ENCODE measurements at places on chromosomes 12 and 14.

DNA sequence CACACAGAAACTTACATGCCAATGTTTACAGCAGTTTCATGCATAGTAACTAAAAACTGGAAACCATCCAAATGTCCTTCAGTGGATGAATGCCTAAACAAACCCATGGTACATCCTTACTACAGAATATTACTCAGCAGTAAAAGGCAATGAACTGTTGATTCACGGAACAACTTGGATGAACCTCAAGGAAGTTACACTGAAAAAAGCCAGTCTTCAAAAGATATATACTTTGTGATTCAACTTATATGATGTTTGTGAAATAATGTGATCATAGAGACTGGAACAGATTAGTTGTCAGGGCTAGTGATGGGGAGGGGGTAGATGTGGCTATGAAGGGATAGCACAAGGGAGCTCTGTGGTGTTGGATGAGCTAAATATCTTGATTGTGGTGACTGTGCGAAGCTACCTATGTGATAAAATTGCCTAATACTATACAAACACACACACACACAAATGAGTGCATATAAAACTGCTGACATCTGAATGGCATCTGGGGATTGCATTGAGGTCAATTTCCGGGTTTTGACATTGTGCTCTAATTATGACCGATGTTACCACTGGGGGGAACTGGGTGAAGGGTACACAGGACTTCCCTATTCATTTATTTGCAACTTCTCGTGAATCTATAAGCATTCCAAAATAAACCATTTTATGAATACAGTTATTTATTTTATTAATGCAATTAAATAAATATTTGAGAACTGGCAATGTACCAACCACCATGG is 94.3 kb downstream of the RIN3 start:
- H3K27me3 ChIP-seq: no peaks in the 10 kb centered on the region
- no peaks in the 10 kb centered on the region for H3K36me3 ChIP-seq
- no peak overlapping the region for H3K4me3 ChIP-seq
- DNase-seq: no peak

- H3K36me3 ChIP-seq: no peaks in the 10 kb centered on the region
- H3K27ac ChIP-seq: no peak overlapping the region
- H3K4me3 ChIP-seq: no peak overlapping the region
- no peak for DNase-seq
- no peaks in the 10 kb centered on the region for H3K27me3 ChIP-seq
Observed at GRCh38 chr14:69994002-69994401, 114.8 kb downstream of the SMOC1 start.

- no peak overlapping the region for H3K4me3 ChIP-seq
- H3K27me3 ChIP-seq: no peaks in the 10 kb centered on the region
- H3K36me3 ChIP-seq: no peaks in the 10 kb centered on the region
- H3K4me1 ChIP-seq: peaks cover 10% of the 10 kb centered on the region
- DNase-seq: no peak
Observed at GRCh38 chr12:95164656-95165055, 52.6 kb downstream of the FGD6 start.

DNA sequence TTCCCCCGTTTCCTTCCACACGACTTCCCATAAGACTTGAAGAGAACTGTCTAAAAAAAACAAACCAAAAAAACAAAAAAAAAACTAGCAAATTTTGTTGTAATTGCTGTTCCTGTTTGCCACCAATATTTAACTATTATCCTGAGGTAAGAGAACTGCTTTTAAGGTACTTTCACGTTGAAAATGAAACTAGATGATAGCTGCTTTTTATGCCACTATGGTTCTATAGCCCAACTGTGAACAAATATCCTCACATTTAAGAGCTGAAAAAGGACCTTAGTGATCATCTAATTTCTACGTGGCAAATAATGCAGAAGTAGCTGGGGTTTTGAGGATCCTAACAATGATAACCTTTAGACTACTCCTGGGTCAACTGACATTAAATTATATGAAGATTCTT is 98.6 kb downstream of the TAOK3 start:
- H3K36me3 ChIP-seq: no peaks in the 10 kb centered on the region
- no peak for DNase-seq
- H3K27ac ChIP-seq: no peak overlapping the region
- H3K27me3 ChIP-seq: no peaks in the 10 kb centered on the region
- no peaks in the 10 kb centered on the region for H3K4me1 ChIP-seq
- no peak overlapping the region for H3K4me3 ChIP-seq

DNA sequence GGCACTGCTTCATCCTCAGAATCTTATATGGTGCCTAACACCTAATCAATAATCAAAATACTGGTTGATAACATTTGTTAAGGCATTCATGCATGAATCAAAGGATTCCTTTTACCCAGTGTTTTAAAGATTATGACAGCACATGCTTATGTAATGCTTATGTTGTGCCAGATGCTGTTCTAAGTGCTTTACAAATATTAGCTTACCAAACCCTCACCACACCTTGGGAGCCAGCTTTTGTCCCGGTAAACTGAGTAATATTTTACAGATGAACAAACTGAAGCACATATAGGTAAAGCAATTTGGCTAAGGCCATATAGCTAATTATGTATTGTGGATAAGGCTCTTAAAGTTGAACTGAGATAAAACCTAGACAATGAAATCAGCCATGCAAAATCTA is 209.2 kb downstream of the ALX1 start:
- H3K36me3 ChIP-seq: no peaks in the 10 kb centered on the region
- no peaks in the 10 kb centered on the region for H3K27me3 ChIP-seq
- no peaks in the 10 kb centered on the region for H3K4me1 ChIP-seq
- DNase-seq: no peak

DNA sequence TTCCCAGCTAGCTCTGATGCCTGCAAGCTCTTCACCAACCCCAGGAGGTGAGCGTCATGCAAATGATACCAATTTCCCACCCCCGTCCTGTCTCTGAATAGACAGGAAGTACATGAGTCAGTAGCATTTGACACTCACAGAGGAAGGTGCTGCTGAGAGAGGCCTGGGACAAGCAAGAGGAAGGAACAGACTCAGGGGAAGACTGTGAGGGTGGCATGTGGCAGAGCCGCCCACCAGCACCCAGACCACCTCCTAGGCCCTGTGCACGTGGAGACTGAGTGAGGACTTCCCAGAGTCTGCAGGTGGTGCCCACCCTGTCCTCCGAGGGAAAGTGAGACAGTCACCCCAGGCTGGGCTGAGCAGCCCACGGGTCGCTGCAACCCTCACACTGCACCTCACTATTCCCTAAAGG is 199.5 kb upstream of the SFSWAP start:
- H3K36me3 ChIP-seq: no peaks in the 10 kb centered on the region
- H3K27ac ChIP-seq: no peak overlapping the region
- H3K4me1 ChIP-seq: no peaks in the 10 kb centered on the region
- no peak overlapping the region for H3K4me3 ChIP-seq

DNA sequence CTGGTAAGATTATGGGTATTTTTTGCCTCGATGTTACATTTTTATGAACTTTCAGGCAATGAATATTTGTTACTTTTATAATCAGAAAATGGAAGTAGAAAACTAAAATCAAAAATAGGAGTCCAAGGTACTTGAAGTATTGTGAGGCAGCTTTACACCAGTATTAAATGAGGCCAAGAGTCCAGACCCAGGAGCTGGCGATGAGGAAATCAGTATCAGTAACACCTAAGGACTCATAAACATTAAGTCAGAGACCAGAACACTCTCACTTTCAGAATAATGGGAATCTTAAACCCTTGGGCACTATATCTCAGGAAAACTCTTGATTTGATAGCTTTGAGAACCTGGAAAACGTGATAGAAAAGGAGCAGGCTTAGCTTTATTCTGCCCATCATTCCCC is 208.8 kb downstream of the GXYLT1 start:
- H3K4me3 ChIP-seq: no peak overlapping the region
- H3K4me1 ChIP-seq: no peaks in the 10 kb centered on the region
- no peaks in the 10 kb centered on the region for H3K36me3 ChIP-seq
- DNase-seq: no peak
- no peaks in the 10 kb centered on the region for H3K27me3 ChIP-seq

DNA sequence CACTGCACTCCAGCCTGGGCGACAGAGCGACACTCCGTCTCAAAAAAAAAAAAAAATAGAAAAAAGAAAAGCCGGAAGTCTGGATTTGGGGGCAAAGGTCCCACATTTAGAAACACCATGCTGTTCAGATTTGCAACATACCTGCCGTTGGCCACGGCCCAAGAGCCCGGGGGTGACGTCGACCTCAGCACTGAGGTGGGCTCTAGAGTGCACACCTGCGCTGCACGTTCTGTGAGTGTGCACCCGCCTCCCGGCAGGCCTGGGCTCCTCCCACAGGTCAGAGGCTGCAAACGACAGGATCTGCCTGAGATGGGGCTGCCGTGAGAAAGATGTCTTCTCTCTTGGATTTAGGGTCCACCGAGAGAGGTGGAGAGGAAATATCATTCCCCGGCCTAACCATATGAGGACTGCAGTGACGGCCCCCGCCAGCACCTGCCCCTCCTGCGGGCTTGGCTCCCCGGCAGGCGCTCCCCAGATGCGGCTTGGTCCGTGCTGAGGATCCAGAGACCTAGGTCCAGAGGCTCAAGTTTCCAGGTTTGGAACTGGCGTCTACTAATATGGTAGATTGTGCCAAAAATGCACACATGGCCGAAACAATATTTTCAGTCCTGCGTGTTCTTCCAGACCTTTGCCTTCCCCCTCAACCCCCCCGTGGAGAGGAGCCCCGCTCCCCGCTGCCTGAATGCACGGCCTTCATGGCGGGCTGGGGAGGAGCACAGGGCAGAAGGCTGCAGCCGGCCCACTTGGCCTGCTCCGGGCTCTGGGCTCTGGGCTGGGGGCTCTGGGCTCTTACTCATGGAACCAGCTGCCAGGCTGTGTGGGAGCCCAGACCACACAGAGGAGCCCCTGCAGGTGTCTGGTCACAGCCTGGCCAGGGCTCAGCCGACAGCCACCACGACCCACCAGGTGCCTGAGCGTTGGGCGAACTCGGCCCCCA is 58.8 kb upstream of the FBRSL1 start:
- H3K36me3 ChIP-seq: no peaks in the 10 kb centered on the region
- DNase-seq: no peak
- H3K4me1 ChIP-seq: peaks cover 3% of the 10 kb centered on the region
- H3K27ac ChIP-seq: no peak overlapping the region
- peaks cover 39% of the 10 kb centered on the region for H3K27me3 ChIP-seq

DNA sequence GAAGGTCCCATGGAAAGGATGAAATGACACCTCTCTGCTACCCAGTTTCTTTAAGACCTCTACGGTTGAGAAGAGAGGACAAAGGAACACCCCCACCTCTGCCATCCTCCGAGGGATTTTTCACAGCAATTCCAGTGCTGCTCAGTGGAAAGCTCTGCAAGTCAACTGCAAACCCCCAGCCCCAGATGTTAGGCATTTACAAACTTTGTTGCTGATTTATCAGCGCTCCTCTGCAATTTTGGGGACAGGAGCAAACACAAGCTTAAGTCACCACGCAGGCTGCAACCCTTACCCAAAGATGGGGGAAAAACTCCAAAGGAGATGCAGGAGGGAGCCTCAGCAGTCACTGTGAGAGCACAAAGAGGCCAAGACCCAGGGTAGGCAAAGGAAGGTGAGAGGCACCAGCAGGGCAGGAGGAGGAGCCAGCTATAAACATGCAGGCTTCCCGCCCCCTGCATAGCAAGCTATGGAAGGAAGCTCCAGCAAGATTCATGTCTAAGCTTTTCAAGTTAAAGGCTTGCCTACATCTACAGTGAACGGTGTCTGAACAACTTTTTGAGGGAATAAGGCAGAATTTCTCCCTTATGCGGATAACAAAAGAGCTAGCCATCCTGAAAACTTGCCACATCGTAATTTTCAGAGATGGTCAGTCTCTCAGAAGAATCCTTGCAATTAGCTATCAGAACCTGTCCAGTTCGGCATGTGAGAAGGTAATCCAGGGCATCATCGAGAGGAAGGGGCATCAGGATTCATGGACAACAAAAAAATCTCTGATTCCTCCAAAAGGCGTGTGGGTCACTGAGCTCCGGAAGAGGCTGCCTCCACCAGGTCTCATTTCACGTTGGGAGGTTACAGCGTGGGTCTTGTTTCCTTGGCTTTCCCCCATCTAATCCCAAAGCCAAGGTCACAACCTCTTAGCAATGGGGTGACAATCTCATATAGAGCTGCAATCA is 3.9 kb downstream of the CTDSP2 start:
- H3K36me3 ChIP-seq: no peaks in the 10 kb centered on the region
- H3K4me1 ChIP-seq: peaks cover 66% of the 10 kb centered on the region
- H3K4me3 ChIP-seq: no peak overlapping the region
- no peak for DNase-seq
- H3K27ac ChIP-seq: peak overlapping the region; percentile 100

DNA sequence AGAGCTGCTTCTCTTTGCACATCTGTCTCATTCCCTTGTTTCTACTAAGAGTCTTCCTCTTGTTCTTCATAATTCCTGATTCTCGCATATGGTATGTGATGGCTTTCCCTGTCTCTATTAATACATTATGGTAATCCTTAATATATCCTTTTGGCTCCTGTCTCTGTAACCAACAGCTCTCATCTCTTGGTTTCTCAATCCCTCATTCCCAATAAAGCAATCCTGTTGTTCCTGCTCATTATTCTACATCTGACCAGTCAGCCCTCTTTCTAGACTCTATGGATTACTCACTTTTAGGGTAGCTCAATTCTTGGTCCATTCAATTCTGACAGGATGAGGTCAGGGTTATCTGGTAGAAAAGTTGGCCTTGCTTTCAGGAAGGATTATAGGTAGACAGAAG is 349.9 kb downstream of the LRIG3 start:
- no peak for DNase-seq
- no peaks in the 10 kb centered on the region for H3K36me3 ChIP-seq
- no peak overlapping the region for H3K27ac ChIP-seq
- no peaks in the 10 kb centered on the region for H3K4me1 ChIP-seq
- no peak overlapping the region for H3K4me3 ChIP-seq

DNA sequence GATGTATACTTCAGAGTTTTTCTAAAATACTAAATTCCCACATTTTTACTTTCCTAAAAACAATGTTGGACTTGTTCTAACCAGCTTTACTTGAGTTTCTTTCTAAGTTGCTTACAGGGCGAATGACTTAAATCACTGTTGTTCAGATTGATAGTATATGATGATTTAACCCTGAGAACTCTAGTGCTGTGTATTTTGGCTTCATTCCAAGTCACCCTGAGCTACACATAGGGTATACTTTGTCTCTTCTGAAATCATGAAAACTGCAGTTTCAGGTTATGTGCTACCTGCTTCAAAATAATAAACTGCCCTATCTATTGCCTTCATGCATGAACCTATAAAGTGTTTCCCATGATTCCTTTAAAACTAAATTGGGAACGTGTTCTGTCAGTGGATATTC is 162.5 kb upstream of the PDE3A start:
- H3K27ac ChIP-seq: peak overlapping the region; percentile 39
- H3K36me3 ChIP-seq: no peaks in the 10 kb centered on the region
- no peaks in the 10 kb centered on the region for H3K4me1 ChIP-seq

GRCh38 chr14:90611936-90612335 is 204.3 kb downstream of the TTC7B start:
- H3K4me3 ChIP-seq: no peak overlapping the region
- DNase-seq: no peak
- no peak overlapping the region for H3K27ac ChIP-seq
- H3K36me3 ChIP-seq: peaks cover 2% of the 10 kb centered on the region
- peaks cover 39% of the 10 kb centered on the region for H3K4me1 ChIP-seq
- H3K27me3 ChIP-seq: no peaks in the 10 kb centered on the region

DNA sequence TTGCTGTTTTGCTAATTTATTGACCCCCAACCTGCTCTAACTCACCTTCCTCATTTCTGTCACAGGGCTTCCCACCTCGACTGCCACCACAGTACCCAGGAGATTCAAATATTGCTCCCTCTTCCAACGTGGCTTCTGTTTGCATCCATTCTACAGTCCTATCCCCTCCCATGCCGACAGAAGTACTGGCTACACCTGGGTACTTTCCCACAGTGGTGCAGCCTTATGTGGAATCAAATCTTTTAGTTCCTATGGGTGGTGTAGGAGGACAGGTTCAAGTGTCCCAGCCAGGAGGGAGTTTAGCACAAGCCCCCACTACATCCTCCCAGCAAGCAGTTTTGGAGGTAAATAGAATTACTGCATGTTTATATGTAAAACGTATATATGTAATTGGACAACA is 68.8 kb downstream of the RAD52 start:
- H3K27me3 ChIP-seq: no peaks in the 10 kb centered on the region
- no peak overlapping the region for H3K27ac ChIP-seq
- H3K4me1 ChIP-seq: no peaks in the 10 kb centered on the region

Measured in heart left ventricle (tissue), 16 donors.